ENCODE measurements at places on chromosomes 16 and 17. TPM values are rescaled to one million over a fixed set of nuclear protein-coding genes. Genes with fewer than 3 reads are reported as not detected.

DNA sequence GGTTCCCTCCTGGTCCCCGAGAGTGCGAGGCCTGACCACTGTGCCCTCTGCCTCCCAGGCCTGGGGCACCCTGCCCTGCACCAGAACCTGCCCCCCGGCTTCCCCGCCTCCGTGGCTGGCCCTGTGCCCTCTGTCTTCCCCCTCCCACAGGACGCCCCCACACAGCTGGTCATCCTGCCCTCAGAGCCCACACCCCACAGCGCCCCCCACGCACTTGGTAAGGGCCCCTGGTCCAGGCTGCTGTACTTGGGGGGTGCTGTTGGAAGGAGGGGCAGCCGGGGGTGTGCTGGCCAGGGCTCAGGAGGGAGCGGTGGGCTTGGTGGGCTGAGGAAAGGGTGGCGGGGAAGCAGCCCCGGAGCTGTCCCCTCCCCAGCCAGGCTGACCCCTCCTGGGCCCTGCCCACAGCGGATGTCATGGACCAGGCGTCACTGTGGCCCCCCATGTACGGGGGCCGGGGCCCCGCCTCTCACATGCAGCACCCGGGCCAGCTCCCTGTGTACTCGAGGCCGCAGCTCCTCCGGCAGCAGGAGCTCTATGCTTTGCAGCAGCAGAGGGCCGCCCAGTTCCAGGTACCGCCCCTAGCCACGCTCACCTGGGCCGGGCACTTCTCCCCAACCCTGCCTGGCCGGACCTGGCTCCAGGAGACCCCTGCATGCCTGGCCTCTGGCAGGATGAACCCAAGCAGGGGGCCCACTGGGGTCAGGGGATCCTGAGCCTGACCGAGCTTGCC is 49.5 kb downstream of the BAHCC1 start:
- DNase-seq: no peak

DNA sequence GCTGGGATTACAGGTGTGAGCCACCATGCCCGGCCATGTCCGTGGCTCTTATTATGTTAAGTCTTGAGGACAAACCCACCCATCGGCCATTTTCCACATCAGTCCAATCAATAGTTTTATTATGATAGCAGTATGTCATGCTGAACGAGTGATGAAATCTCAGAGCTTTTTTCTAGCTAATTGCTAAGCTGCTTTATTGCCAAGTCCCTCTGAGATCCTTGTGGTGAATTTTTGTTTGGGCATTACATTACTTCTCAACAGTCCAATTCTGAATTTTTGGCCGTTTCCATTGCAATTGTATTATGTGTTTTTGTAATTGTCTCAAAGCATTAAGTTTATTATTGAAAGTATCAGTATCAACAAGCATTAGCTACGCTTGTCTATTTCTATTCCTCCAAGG is 10.9 kb downstream of the RNF112 start:
- DNase-seq: no peak

DNA sequence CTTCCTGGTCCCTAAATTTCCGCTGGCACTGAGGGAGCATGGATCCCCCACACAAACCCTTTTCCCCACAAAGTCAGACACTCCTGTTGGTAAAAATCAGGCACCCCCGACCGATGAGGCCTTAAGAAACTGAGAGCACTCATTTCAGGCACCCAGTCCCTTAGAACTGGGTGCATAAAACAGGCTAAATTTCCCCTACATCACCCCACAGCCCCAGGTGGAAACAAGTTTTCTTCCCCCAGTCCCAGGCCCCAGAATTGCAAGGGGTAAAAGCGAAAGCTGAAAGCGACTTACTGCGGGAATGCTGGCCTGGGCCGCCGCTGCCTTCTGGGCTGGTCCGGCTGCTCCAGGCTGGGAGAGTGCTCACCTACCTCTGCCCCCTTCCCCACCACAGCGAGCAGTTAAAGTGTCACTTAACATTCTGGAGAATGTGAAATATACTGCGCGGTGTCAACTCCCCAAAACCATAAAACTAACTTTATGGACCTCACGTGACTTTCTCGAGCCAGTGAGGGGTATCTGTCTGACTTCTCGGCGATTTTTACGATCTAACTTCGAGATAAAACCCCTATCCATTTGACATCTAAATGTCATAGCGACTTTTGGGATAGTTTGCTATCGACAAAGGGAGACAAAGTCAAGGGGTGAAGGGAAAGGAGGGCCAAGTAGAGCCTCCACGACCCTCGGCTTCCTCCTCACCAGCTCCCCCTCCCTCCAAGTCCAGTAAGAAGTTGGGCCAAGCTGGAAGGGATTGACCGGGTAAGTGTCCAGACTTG is at the start of gene HOXB3:
Gene HOXB3 (minus strand): TSS at position 411 of the 776 bp plus-strand sequence. CDS start 37,767 bp downstream, outside the sequence.
- DNase-seq: no peak

GRCh38 chr17:19939993-19940721 is 37.5 kb downstream of the AKAP10 start:
- DNase-seq: no peak

DNA sequence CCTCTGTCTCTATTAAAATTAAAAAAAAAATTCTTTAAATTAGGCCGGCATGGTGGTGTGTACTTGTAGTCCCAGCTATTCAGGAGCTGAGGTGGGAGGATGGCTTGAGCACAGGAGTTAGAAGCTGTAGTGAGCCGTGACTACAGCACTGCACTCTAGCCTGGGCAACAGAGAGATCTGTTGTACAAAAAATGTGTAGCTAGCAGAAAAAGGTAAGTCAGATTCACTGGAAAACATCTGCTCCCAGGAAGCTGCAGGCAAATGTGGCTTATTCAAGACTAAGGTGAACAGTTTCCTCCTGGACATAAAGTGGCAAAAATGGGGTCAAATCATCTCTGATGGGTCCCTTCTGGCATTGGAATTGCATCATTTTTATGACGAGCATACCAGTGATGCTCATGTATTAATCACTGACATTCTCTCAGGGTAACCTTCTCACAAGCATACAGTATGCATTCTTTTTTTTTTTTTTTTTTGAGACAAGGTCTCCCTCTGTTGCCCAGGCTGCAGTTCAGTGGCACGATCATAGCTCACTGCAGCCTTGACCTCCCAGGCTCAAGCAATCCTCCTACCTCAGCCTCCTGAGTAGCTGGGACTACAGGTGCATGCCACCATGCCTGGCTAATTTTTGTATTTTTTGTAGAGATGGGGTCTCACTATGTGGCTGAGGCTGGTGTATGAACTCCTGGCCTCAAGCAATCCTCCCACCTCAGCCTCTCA is 48.7 kb downstream of the CPPED1 start:
- no peak for DNase-seq

DNA sequence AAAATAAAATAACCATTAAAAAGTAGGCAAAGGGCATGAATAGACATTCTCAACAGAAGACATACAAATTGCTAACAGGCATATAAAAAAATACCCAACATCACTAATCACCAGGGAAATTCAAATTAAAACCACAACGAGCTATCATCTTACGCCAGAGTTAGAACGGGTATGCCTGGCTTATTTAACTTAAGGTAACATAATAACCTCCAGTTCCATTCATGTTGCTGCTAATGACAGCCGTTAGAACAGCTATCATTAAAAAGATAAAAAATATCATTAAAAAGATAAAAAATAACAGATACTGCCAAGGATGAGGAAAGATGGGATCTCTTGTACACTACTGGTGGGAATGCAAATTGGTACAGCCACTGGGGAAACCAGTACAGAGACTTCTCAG is 89.3 kb downstream of the GAS7 start:
- no peak for DNase-seq

DNA sequence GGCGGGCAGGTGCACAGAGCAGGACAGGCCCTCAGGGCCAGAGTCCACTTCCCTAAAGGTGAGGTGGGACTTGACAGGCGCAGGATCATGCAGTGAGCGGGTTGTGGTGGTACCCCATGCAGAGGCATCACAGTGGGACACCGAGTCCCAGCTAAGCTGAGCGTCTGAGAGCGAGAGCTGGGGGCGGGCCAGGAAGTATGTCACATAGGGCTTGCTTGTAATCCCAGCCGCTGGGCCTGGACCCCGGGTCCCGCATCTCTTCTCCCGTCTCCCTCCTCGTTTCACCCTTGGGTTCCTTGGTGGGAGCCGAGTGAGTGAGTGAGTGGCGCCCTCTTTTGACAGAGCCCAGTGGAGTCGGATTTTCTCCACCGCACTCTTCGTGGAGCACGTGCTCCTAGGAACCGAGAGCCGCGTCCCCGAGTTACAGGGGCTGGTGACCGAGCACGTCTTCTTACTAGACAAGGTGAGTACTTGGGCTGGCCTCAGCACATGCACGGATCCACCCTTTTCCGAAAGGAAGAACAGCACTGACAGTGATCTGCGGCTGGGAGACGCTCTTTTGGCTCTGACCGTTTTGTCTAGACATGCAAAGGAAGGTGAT is 50.8 kb upstream of the ENDOV start:
- DNase-seq: no peak

- no peak for DNase-seq
These were observed 59.1 kb downstream of the PRMT7 start for GRCh38 chr16:68369697-68370580.

DNA sequence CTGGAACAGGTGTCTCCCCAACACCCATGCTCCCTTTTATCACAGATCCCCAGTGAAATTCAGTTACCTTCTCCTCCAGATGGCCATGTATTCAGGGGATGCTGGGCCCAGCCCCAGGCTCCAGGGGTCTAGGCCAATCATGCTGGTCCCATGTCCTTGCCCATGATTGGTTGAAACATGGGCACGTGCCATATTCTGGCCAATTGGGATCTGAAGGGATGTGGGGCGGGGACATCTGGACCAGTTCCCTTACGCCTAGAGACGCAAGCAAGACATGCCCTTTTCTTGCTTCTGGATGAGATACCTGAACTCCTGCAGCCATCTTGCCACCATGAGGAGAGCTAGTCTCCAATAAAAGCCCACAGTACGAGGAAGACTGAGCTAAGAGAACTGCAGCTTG is 31.0 kb upstream of the ST6GALNAC1 start:
- DNase-seq: no peak

DNA sequence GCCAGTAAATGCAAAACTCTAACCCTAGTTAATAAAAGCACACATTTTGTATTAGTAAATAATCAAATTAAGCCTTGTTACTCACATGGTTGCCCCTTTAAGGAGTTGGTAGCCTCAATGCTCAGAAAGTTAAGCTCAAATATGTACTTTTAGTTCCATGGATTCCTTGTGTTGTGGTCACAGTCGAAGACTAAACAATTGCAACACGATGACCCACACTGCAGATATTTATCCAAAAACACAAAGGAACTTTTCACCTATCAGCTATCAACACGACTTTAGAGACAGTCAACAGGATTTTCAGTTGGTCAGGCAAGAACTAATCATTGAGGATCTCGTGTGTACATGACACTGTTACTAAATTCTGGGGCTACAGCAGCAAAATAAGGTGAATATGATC is 47.4 kb upstream of the NUDT7 start:
- DNase-seq: no peak

GRCh38 chr17:82703935-82704865 is 5.7 kb upstream of the RAB40B start:
- DNase-seq: no peak

GRCh38 chr17:29283496-29283895 is 10.5 kb downstream of the NUFIP2 start:
- no peak for DNase-seq

Gene KRT33B
- not detected for polyA plus RNA-seq

Gene IL17C
- polyA plus RNA-seq: not detected

Gene CDH1
- polyA plus RNA-seq: 0.14 TPM

Gene BHLHA9
- not detected for polyA plus RNA-seq

Measured in right cardiac atrium (tissue), 5 donors.